ENCODE measurements at places on chromosomes 12 and 14.

GRCh38 chr12:114697741-114698565 lies 14.0 kb upstream of the TBX3 start:
- no peak for DNase-seq

- no peak for DNase-seq
Observed at GRCh38 chr12:4431436-4431835, 14.2 kb downstream of the FGF6 start.

GRCh38 chr14:104404922-104405321 lies 174.6 kb upstream of the C14orf180 start:
- no peak for DNase-seq

- peak; percentile 98 for DNase-seq
Observed at GRCh38 chr12:27383429-27384260, 51.0 kb downstream of the BMAL2 start.

GRCh38 chr12:51846911-51847642 lies 1.4 kb downstream of the FIGNL2 start:
- DNase-seq, result no peak

DNA sequence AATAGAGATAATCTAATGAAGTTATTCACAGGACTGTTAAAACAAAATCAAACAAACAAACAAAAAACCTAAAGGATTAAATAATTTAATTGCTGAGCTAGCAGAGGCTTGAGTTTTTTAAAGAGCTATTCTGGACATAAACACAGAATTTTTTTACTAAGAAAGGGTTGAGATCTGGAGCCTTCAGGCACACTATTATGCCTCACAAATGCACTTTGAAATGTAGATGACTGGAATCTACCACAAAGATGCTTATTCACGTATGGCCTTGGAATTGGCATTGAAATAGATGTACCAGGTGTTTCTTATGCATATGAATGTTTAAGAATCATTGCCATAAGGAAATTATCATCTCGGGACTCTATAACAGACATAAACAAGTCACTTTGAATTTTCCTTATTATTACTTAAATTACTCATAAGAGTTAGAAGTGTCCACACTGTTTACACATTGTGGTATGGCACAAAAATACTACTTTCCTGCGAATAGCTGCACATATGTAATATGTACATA lies 21.6 kb downstream of the PUS7L start:
- no peak for DNase-seq

GRCh38 chr14:104090071-104090748 lies 4.7 kb downstream of the ASPG start:
- no peak for DNase-seq
